ENCODE measurements at places on chromosomes 6 and 20.

GRCh38 chr6:79313254-79313653 is 78.8 kb upstream of the HMGN3 start:
- DNase-seq, result no peak

- no peak for DNase-seq
Measured at GRCh38 chr6:36029464-36029863, 1.9 kb downstream of the MAPK14 start.

DNA sequence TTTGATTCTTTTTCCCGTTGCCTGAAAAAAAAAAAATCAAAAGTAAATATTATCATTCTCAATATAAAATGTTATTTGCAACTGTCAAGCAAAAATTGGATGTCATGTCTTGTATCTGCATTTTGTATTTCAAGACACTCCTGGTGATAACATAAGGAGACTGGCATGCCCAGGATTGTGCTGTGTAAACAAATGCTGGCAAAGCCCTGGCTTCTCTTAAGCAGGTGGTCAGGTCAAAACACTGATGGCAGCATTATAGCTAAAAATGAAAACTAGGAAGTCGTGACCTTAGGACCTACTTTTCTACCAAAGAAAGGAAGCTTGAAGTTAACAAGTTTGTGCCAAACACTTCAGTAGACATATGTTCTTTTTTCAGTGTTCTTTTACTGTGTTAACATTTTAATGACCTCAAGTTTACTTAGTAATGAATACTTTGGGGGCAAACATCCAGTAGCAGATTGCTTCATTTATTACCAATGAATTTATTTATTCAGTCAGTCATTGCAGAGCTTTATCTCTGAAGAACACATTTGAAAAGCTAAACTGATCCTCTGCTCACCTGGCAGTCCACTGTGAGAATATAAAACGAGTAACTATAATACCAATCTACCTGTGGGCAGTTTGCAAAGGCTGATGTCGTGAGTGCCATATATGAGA is 243.1 kb upstream of the FLRT3 start:
- peak; percentile 79 for DNase-seq

DNA sequence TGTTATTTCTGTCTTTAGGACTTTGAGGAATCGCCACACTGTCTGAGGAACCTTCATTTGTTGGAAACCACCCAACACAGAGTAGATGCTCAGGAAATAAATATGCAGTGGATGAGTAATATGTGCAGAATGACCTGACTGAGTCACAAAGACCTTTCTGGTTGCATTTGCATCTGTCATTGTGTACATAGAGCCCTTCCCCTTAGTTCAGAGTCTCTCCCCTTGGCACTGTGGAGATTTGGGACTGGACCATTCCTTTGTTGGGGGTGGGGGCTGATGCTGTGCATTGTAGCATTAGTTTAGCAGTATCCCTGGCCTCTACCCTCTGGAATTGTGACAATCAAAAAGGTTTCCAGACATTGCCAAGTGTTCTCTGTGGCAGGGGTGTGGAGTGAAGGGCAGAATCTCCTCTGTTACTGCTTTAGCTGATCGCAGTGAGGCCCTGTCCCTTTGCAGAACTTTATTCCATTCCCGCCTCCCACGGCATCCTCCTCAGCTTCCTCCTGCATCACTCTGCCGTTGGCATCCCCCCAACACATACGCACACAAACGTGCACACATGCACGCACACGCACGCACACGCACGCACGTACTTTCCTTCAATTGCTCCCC is 64.5 kb downstream of the EYA2 start:
- no peak for DNase-seq

- no peak for DNase-seq
Measured at GRCh38 chr6:102327697-102328225, 934.3 kb downstream of the GRIK2 start.

DNA sequence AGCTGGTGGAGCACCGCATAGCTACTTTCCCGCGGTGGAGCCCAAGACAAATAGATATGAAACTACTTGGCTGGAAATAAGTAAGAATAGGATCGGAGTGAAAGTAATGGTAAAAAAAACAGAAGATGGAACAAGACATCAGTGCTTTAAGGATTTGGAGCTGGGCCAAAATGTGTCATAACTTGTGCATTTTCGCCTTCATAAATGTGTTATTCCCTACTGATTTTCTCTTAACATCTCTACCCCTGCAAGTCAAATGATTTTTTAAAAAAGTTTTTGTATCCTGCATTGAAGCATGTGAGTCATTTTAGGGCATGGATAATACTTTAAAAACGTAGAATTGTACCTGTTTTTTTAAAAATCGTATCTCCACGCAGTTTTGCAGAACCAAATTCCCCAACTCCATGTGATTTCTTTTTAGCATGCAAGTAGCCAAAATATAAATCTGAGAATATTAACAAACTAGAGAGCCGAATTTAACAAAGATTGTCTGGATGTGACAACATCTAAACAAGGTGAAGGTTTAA is 882 bp upstream of the FAM184A start:
- no peak for DNase-seq

GRCh38 chr20:9457136-9457535 is 57.3 kb upstream of the LAMP5 start:
- no peak for DNase-seq

DNA sequence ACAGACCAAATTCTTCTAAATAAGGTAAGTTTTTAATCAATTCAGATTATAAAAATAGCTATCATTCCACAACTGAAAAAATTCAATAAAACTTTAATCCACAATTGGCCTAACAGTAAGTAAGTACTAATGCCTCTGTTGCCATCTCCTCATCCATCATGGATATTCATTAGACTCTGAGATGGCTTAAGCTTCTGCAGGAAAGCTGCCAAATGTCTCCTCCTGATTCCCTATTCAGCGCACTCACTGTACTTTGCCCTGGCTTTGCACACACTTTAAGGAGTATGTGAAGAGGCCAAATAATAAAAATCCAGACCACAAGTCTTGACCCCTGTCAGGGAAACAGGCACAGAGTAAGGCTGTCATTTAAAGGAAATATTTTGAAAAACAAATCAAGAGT is 23.6 kb downstream of the PGM3 start:
- DNase-seq, result no peak

- no peak for DNase-seq
Measured at GRCh38 chr6:33720998-33721397, 9.5 kb upstream of the UQCC2 start.

DNA sequence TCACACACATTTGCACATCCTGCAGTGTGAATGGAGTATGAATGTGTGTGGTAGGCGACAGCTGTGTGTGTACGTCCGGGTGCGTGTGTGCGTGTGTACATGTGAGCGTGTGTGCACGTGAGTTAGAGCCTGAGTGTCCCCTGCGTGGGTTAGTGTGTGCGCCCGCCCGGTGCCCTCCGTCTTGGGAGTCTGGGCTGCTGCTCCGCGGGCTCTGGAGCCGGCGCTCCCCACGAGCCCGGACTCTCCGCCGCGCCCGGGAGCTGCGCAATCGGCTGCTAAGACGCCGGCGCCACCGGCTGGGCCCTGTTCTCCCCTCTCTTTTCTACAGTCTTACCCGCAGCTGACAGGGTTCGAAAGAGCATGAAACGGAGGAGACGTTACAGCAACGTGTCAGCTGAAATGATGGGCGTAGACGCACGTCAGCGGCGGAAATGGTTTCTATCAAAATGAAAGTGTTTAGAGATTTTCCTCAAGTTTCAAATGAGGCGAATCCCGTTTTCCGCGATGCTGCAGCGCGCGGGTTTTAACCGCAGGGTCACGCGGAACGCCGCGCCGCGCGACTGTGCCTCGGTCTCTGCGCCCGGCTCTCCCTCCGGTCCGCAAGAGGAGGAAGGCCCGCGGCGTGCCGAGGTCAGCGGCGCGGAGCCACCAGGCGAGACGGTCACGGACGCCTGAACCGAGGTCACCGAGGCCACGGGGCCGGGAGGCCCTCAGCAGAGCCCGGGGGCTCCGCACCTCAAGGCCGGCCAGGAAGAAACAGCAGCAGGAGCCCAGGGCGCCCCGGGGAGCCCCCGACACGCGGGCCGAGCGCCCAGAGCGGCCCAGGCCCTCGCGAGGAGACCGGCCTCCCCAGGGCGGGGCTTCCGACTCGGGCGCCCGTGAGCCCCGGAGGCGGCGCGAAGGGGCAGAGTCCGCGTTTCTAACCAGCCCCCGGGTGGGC is 95.3 kb upstream of the BHLHE23 start:
- DNase-seq, result peak; percentile 7

GRCh38 chr20:9755301-9755700 is 83.6 kb downstream of the PAK5 start:
- no peak for DNase-seq

DNA sequence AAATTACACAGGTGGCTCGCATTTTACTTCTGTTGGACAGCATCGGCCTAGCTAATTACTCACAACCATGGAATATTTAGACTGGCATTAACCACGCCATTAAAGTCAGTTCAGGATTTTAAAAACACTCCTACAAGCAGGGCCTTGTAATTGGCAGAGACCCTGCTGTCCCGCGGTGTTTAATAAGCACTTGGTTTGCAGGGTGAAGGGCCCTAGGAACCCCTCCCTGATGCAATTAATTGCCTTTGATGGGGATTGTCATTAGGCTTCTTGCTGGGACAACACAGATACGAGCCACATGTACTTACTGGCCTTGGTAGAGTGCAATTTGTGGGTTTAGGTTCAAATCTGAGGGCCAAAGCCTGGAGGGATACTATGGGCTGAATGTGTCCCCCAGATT is 7.8 kb upstream of the VSTM2L start:
- DNase-seq, result peak; percentile 11

- DNase-seq, result peak; percentile 22
Measured at GRCh38 chr6:6661684-6662083, 73.2 kb downstream of the LY86 start.

GRCh38 chr6:157224951-157225574 is 98.3 kb downstream of the TMEM242 start:
- no peak for DNase-seq

- DNase-seq, result no peak
Measured at GRCh38 chr6:169185011-169185521, 68.6 kb downstream of the THBS2 start.

DNA sequence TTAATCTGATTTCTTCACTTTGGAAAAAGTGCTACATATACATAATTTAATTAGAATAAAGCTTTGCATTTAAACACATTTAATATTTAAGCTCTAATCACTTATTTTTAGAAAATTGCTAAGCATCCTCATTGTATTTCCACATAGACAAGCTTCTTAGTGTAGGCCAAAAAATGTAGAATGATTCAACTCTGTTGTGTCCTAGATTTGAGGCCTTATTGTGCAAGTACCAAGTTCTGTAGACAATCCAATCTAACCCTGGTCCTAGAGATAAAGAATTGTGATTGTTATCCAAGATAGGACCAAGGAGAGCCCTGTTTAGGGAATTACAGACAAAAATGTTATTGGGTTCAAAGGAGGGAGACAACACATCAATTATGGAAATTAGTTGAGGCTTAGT is 27.6 kb downstream of the MRAP2 start:
- no peak for DNase-seq

GRCh38 chr6:146909376-146909775 is 294.8 kb upstream of the STXBP5 start:
- DNase-seq, result no peak

Measured in NCI-H1092 treated with DMSO at 0.1 percent for 48 hours (cell line).